ENCODE measurements at places on chromosomes 2 and 18.

DNA sequence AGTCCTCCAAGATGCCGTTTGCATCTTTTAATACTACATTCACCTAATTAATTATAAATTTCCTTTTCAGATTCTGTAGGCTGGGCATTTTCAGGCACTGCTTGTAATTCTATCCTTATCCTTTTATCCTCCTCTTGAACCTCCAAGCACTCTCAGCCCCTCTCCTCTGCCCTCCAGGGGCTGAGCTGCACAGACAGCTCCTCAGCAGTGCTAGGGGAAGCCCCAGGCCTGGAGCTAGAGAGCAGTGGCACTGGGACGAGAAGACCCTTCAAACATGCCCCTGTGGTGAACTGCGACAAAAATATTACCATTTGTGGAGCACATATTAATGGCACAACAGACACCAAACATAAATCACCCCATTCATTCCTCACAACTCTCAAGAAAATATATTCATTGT is 32.9 kb downstream of the CFAP210 start:
- DNase-seq = no peak

DNA sequence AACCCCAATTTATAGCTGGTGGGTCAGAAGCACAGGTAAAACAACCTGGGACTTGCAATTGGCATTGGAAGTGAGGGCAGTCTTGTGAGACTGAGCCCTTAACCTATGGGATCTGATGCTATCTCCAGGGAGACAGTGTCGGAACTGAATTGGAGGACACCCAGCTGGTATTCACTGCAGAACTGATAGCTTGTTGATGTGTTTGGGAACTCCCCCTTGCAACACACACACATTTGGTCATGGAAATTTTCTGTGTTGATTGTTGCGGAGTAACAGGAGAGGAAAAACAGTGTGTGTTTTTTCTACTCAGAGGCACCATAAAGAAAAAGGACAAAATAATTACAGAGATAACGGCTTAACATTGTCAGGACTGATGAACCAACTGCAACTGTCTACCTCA is 16.1 kb downstream of the TPGS2 start:
- DNase-seq = no peak

DNA sequence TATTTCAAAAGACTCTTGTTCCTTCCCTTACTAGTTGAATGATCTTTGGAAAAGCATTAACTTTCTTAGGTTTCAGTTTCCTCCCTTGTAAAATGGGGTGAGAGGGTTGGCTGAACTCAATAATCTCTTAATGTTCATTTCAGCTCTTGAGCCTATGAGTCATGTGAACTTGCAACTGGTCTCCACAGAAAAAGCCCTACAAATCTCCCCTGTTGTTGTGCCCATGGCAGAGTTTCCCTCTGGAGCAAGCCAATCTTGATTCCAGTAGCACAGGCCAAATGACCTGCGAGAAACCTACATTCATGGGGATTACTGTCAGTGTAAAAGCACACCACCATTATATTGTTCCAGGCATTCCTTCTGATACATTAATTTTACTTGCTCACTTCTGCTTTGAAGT is 388.9 kb downstream of the ALK start:
- no peak for DNase-seq

DNA sequence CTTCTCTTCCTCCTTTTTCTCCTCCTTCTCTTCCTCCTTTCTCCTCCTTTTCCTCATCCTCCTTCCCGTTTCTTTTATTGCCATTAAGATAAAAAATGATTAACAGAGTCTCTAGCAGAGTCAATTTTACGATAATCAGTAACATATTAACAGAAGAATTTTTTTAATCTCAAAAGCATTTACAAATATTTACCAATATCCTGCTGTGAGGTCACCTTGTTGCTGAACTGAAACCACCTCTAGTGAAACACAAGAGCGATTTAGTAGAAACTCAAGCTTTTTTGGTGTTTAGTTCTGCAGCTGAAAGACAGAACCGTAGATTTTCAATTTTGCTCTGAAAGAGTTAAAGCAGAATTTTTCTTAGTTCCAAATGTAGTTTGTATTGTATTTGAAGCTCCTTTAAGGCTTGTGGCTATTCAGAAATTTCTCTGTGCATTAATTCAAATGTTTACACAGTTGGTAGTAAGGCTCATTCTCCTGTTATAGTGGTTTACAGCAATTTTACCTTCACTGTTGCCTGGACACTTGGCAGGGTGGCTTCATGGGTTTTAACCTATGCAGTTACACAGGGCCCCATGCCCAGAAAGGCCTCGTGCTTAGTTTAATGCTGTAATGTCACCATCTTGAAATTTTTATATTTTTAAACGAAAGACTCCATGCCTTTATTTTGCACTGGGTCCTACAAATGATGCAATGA is 1106.6 kb upstream of the FAM98A start:
- no peak for DNase-seq

GRCh38 chr2:58629545-58630119 is 388.5 kb upstream of the FANCL start:
- no peak for DNase-seq

DNA sequence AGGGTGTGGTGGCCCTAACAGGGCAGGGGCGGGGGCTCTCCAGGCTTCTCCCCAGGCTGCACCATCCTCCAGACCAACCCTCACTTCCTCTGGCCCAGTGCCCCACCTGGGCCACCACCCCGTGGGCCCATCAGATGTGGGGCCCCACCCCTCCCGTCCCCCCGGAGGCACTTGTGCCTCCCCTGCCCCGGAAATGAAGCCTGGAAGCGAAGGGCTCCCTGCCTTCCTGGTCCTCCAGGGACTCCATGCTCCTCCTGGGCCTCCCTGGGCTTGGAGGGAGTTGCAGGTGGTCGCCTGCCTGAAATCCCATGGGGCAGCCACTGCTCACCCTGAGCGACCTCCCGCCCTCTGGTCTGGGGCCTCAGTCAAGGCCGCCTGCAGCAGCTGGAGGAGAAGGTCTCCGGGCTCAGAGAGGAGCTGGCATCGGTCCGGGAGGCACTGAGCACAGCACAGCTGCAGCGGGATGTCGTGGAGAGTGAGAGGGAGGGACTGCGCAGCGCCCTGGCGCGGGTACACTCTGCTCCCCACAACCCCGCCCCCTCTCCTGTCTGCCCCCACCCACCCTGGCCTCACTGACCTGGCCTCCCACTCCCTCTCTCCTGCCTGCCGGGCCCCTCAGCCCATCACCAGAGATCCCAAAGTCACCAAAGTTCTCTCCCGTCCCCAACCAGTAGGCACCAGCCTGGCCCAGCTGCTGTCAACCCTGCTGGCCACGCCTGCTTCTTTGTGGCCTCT is 28.0 kb downstream of the CROCC2 start:
- no peak for DNase-seq

DNA sequence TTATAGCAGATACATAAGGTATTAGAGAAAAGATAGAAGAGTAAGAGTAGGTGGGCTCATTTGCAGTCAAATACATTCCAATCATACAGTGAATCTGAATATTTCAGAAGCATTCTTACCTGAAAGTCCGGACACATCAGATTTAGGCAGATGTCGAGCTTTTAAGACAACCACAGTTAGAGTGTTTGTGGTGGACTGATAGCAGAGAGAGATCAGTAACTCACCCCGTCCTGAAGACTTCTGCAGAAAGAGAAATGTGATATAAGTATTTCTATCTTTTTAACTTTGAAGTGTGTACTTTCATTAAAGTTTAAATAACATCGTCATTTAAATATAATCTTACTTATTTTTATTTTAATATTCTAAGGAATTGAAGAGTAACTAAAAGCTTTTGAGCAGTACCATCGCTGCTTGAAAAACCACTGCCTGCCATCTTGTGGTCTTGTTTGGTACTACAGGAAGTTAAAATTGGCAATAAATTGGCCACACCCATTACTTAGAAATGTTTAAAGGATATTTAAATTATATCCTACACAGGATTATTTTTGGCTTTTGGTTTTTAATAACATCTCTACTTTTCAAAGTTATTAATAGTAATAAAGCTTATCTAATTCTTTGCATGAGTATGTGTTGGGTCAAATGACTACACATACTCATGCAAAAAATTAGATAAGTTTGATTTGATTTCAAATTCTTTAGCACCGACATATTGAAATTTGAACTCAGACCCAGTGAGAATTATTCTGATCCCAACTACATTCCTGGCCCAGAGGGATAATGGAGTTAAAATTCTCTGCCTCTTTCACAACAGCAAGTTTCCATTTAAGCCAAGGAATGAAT is 5.5 kb downstream of the SYT4 start:
- DNase-seq = peak; percentile 8

GRCh38 chr2:117943013-117943672 is 70.7 kb downstream of the CCDC93 start:
- DNase-seq = no peak

DNA sequence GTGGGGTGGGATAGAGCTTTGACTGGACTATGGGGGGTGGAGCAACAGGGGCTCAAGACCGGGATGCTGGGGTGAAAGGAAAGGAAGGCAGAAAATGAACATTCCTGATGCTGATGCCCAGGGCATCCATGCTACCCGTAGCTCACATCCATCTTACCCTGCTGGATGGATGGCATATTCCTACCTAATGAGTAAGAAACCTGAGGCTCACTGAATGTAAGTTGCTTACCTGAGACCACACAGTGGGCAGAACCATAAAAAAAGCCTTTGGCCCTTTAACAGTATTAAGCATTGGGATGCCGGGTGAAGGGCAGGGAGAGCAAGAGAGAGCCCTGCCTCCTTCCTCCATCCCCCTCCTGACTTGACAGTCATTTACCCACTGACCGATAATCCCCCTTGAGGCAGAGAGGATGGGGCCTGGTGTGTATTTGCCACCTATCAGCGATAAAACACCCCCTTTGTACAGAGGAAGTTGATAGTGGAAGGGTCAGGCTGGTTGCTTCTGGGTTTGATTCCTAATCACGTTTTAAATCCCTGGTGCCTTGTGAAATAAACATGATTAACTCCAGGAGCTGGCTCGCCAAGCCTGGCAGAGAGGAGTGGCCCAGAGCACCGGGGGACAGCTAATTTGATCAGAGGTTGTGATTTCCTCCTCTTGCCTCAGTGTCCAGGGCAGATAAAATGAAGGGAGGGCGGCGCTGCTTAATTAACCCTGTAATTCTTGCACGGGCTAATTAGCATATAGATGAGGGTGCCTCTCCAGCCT is 105.9 kb upstream of the HS6ST1 start:
- DNase-seq = no peak

GRCh38 chr2:42953216-42953615 is 160.8 kb upstream of the HAAO start:
- no peak for DNase-seq

DNA sequence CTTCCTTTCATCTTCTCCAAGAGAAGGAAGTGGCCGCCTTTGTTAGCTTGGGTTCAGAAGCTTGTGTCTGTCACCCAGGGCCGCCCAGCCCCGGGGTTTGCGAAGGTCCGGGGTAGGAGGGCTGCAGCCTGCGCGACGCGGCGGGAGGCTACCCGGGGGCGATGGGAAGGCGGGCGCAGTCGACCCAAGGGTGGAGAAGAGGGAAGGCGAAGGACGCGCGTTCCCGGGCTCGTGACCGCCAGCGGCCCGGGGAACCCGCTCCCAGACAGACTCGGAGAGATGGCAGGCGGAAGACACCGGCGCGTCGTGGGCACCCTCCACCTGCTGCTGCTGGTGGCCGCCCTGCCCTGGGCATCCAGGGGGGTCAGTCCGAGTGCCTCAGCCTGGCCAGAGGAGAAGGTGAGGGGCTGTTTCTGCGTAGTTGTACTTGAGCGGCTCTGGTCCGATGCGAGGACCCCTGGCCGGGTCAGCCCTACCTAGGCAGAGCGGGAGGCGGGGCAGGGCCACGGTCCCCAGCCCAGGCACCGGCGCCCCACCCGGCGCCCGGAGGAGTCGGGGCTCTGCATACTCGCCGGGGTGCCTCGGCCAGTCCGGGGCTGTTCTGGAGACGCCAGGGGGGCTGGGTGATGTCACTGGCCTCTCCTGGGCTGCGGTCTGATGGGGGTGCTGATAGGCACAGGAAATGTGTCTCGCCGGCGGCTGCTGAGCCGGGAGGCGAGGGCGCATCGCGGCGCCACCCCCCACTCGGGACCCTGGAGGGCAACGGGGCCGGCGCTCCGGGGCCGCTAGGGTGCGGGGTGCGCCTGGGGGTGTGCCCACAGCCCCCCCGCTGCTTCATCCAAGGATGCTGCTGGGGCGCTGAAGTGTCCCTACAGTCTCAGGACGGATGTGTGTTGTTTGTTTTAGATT is at the start of gene QPCT:
Gene QPCT, plus strand, starts transcription at position 178 of the 909 bp plus-strand sequence. Its CDS starts 102 bp downstream, at position 280.
- DNase-seq = peak; percentile 29

DNA sequence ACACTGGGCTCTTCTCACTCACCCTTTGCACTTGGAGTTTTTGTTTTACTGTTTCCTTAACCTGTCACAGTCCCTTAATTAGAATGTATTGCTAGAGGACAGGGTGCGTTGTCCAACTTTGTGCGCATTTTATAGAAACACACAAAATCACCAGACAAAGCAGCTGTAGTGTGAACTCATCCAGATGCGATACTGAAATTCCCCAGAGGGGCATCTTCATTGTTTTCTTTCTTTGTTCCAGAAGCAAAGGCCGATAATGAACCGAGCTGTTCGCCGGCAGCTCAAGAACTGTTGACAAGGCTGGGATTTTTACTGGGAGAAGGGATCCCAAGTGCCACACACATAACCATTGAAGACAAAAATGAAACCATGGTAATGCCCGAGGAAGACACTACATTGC is 137.6 kb downstream of the WDSUB1 start:
- no peak for DNase-seq

DNA sequence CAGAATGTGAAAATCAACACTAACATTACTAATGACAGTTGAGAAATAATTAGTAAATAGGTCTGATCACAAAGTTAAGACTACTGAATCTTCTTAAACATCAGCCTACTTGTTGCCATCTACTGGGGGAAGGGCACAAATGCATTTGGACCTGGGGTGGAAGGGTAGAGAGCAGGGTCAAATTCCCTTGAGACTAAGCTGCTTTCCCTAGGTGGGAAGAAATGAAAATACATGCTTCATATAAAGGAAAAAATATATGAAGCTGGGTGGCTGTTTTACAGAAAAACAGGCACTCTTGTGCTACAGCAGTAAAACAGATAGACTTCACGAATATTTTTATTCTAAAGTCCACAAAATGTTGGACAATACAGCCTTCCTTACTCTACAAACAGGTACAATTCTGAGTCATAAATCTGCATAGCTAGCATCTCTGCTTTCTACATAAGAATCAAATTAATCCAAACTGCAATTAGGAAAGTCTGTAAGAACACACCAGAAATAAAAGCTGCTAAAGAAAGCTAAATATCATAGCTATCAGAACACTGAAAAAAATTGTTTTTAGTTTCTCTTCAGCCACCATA is 10.9 kb downstream of the TRIP12 start:
- DNase-seq = no peak

- no peak for DNase-seq
These were observed 40.2 kb downstream of the SLC14A1 start for GRCh38 chr18:45764000-45764686.
